ENCODE measurements at places on chromosomes 7 and 10. TPM values are rescaled to one million over a fixed set of nuclear protein-coding genes. Genes with fewer than 3 reads are reported as not detected.

NKX2-3 gene
- total RNA-seq, result not detected

MYO1G gene
- total RNA-seq, result not detected

- H3K4me3 ChIP-seq, result no peak overlapping the region
- H3K4me1 ChIP-seq, result peaks cover 7% of the 10 kb centered on the region
- no peaks in the 10 kb centered on the region for H3K36me3 ChIP-seq
- H3K27ac ChIP-seq, result no peak overlapping the region
These were observed 97.4 kb upstream of the DIP2C start for GRCh38 chr10:786633-787474.

GRCh38 chr7:111931016-111931517 lies 275.1 kb downstream of the DOCK4 start:
- no peak overlapping the region for H3K4me3 ChIP-seq
- peak overlapping the region; percentile 3 for H3K27ac ChIP-seq
- no peaks in the 10 kb centered on the region for H3K27me3 ChIP-seq
- DNase-seq, result peak; percentile 12
- no peaks in the 10 kb centered on the region for H3K36me3 ChIP-seq
- H3K4me1 ChIP-seq, result peaks cover 29% of the 10 kb centered on the region

GRCh38 chr7:110157631-110158362 lies 933.1 kb upstream of the LRRN3 start:
- peak overlapping the region; percentile 10 for H3K27ac ChIP-seq
- peaks cover 25% of the 10 kb centered on the region for H3K4me1 ChIP-seq
- DNase-seq, result peak; percentile 32
- no peaks in the 10 kb centered on the region for H3K36me3 ChIP-seq
- peak overlapping the region; percentile 8 for H3K4me3 ChIP-seq

DNA sequence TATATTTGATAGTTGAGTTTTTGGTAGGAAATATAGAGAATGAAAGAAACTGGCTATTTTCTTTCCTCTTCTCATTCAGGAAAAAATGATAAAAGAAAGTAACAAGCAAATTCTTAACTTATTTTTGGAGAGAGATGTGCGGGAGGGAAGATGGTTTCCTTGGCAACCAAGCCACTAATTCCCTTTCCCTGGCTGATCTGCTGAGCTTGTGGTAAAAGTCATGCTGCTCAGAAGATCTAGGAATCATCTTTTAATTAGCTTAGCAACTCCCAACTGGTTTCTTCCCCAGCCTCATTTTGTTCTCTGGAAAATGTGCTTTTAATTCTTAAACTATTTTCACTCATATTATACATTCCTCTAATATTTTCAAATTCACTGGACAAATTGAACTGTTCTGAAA lies 11.8 kb downstream of the UROS start:
- H3K4me1 ChIP-seq, result no peaks in the 10 kb centered on the region
- H3K4me3 ChIP-seq, result no peak overlapping the region
- H3K27ac ChIP-seq, result no peak overlapping the region
- no peaks in the 10 kb centered on the region for H3K27me3 ChIP-seq
- peak; percentile 13 for DNase-seq
- H3K36me3 ChIP-seq, result peaks cover 31% of the 10 kb centered on the region

DNA sequence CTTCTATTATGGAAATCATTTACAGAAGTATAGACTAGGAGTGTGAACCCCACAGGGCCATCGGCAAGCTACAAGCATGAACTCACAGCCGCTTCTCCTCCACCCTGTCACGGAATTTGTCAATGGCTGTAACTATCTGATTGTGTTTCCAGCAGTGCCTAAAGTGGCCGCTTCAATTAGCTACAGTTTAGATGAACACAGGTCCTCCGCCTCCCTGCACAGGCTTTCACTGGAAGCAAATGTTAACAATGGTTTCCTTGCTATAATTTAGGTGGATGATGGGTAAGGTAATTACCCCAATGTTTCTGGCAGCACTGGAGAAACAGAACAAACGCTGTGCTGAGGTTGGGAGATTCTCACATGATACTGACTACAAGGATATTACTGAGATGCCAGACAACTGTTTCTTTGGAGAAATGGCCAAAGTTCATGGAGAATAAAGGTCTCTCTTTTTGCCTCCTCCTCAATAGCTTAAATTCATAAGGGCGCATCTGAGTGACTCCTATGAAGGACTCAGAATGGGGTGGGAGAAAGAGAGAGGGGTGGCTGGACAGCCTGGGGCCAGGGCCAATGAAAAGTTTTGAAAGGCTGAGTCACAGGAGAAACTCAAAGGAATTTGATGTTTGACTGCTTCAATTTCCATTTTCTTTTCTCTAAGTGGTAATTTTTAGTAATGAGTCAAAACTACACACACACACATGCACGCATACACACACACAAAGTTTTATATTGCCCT lies 78.9 kb downstream of the SVIL start:
- H3K4me3 ChIP-seq, result peak overlapping the region; percentile 46
- no peaks in the 10 kb centered on the region for H3K36me3 ChIP-seq
- H3K27ac ChIP-seq, result peak overlapping the region; percentile 63
- H3K4me1 ChIP-seq, result peaks cover 23% of the 10 kb centered on the region
- peak; percentile 55 for DNase-seq

GRCh38 chr10:42998481-42999384 lies 78.1 kb upstream of the RET start:
- H3K4me3 ChIP-seq, result no peak overlapping the region
- no peaks in the 10 kb centered on the region for H3K36me3 ChIP-seq
- DNase-seq, result no peak
- peaks cover 8% of the 10 kb centered on the region for H3K27me3 ChIP-seq
- H3K4me1 ChIP-seq, result peaks cover 6% of the 10 kb centered on the region

DNA sequence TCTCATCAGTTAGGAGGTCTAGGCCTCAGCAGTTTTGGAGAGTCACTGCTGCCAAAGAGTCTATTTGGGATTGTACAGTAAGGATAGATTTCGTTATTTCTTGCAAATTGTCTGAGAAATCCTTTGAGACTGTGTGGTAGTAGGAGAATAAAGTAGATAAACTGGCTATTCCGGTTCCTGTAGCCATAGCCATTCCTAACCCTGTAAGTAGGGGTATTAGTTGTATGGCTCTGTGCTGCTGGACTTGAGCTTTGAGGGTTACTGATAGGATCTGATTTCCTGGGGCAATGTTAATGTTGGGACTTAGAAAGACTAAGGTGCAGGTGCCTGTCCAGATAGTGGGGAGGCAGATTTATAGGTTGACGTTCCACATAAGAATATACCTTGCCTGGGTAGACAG lies 36.1 kb upstream of the ZNF138 start:
- H3K27me3 ChIP-seq, result peaks cover 1% of the 10 kb centered on the region
- H3K36me3 ChIP-seq, result no peaks in the 10 kb centered on the region
- no peak overlapping the region for H3K4me3 ChIP-seq
- H3K27ac ChIP-seq, result no peak overlapping the region
- H3K4me1 ChIP-seq, result no peaks in the 10 kb centered on the region

Measured in HFFc6 (cell line).